Activated T-cell treated with anti-CD3 and anti-CD28 coated beads for 4 hours (primary cell): ENCODE measurements at places on chromosomes 16 and 17.

GRCh38 chr17:51813140-51813783, 345.3 kb downstream of the CA10 start:
- DNase-seq, result no peak

DNA sequence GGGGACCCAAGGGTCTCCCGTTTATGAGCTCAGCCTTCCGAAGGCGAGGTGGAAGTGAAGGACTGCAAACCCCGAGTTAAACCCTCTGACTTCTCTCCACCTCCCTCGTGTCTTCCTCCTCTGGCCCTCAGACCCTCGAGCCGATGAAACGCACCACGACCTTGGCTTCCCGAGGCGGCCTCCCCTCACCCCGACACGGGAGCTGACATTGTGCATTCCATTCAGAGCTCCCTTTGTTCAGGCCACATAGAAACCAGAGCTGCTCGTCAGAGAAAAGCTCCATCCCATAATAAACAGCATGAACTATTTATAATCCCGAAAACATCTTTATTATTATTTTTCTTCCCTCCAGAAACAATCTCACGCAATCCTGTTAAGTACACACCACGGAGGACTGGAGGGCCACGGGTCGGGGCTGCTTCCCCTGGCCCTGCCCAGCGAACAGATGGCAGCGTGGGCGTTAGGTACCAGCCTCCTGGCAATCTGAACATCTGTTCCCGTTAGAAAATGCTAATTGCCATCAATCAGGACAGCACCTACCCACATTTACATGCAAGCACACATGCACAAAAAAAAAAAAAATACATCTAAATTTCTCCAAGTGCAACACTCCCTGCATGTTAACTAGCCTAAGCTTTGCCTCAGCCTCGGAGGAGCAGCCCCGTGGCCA, 145.7 kb downstream of the RBFOX3 start:
- no peak for DNase-seq

GRCh38 chr16:72285728-72286127, 113.8 kb upstream of the PMFBP1 start:
- no peak for DNase-seq

- DNase-seq, result no peak
Observed at GRCh38 chr17:71110326-71110725, 941.0 kb downstream of the KCNJ2 start.

- DNase-seq, result no peak
Observed at GRCh38 chr17:74749279-74750038, 1.0 kb downstream of the NHERF1 start.

DNA sequence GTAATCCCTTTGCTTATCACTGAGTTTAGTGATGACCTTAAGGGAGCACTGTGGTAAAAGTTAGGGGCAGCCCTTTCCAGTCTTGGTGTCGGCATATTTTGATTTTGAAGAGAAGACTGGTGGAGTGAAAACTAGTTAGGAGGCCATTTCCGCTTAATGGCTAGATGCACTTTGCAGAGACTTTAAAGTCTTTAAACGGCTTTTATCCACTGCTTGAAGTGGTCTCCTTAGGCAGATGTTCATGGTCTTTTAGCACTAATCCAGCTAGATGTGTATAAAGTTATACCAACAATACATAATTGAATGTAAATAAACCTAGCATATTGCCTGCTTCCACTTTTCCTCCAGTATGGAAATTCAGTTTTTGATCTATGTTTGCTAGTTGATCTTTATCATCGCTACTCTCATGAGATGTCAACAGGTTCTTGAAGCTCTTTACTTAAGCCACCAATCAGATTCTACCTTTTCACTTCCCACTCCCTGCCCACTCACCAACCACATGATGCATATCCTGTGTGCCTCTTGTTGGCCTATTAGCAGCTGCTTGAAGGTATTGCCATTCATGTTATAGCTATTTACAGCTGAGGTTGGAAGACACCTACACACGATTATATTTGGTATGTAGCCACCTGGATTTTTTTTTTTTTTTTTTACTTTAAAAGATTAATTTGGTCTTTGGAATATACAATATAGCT, 132.0 kb downstream of the NLK start:
- peak; percentile 22 for DNase-seq

- no peak for DNase-seq
Observed at GRCh38 chr17:83191388-83192160, 112.2 kb downstream of the METRNL start.

DNA sequence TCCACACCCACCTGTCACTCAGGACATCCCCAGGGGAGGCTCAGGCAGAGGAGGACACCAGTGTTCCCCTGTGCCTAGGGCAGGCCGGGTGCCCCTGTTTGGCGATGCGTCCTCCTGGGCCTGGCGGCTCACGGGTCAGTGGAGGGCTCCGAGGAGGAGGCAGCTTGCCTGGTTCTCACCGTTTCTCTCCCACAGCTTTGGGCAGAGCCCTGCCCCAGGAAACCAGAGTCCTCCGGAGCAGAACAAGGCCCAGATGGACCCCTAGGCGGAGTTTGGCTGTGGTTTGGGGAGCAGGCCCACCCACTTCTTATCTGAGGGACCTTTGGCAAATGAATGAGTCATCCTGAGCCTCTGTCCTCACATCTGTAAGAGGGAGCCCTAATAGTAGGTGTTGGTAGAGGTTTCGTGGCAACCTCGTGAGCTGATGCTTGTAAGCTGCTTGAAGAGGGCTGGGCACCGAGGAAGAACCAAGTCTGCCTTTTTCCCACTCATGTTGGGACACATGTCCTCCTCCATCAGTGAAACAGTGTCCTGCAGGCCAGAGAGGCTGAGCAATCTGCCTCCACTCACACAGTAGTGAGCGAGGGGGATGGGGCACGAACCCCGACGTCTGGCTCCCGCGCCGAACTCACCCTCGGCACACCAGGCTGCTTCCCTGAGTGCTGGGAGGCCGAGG, 247.0 kb upstream of the CIBAR2 start:
- no peak for DNase-seq

- no peak for DNase-seq
Observed at GRCh38 chr17:36631022-36631421, 29.6 kb downstream of the MRM1 start.

- DNase-seq, result no peak
Observed at GRCh38 chr16:28166394-28167208, 45.2 kb downstream of the XPO6 start.

DNA sequence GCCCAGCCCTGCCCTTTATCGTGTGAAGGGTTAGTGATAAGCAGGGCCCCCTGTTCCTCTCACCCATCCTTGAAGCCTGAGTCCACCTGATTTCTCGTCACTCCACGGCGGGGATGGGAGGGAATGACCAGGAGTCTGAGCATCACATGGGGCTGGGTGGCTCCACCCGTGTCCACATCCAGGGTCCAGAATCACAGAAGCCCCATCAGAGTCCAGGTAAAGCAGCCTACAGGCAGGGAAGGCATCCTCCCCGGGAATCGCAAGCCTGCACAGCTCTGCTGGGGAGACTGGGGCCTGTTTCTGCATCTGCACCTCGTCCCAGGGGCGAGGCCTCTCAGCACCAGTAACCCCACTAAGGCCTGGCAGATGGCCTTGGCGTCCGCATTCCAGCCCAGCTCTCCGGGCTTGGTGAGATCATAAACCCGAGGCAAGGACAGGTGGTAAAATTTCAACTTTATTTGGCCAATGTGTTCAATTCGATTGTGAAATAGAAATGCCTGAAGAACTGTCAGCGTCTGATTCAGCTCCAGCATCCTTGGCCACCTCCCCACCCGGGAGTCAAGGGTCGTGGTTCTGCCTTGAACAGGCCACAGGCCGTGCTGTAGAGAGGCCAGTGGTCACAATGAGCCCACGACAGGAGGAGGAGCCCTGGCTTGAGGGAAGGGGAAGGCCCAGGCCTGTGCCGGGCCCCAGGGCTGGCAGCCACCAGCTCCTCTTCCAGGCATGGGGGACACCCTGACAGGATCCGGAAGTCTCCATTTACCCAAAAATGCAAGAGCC, 8.1 kb upstream of the PPP1R27 start:
- no peak for DNase-seq

- DNase-seq, result no peak
Observed at GRCh38 chr17:58278661-58279015, 2.1 kb downstream of the MPO start.

- no peak for DNase-seq
Observed at GRCh38 chr16:720447-720989, 428 bp upstream of the ANTKMT start.

DNA sequence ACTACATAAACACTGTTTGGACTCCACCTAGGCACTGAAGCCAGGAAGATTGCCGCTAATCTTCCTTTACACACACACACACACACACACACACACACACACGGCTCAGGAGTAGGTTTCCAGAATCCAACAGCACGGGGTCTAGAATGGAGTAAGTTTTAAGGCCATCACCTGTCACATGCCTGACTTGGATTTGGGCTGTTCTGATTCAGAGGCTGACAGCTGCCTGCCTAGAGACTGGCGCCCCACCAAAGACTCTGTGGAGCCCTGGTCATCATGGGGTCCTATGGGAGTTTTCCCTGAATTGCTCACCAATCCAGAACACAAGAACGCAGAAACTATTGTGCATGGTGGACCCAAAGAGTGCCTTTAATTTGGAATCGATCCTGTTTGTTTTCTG, 10.9 kb downstream of the CDRT4 start:
- no peak for DNase-seq

GRCh38 chr17:75720656-75721462, at the start of gene ITGB4:
ITGB4 (plus strand) TSS chr17:75721459; CDS start chr17:75724704, 3,245 bp downstream.
- DNase-seq, result peak; percentile 38

GRCh38 chr17:8315764-8316217, 5.8 kb downstream of the ARHGEF15 start:
- DNase-seq, result no peak

DNA sequence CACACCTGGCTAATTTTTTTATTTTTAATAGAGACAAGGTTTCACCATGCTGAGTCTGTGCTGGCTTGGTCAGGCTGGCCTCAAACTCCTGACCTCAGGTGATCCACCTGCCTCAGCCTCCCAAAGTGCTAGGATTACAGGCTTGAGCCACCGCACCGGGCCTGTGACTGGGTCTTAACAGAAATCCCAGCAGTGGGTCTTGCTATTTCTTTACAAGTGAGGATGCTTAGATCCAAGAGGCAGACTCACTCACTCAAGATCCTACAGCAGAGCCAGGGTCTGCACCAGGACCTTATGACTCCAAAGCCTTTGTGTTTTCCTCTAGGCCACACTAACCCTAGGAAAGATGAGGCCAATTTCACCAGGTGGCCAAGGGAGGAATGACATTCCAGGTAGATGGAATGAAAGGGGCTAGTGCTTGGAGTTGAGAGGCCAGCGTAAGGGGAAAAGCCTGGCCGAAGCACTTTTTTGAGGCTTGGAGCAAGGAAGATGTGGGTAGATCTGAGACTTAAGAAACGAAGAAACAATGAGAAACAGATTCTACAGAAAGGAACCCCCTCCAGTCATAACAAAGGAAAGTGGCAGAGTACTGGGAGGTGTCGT, 5.7 kb upstream of the STAT5A start:
- DNase-seq, result no peak

DNA sequence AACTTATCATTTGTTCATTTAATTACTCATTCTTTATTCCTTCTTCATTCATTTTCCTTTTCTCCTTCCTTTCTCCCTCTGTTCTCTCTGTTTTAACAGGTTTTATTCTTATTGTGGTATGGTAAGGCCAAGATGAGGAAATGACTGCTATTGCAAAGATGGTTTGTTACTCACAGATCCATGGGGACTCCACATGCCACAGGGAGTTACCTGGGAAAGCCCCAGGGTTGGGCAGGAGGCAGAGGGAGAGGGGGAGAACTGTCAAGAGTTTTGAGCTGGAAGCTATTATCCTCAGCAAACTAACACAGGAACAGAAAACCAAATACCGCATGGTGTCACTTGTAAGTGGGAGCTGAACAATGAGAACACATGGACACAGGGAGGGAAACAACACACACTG, 453.3 kb downstream of the WWOX start:
- no peak for DNase-seq

DNA sequence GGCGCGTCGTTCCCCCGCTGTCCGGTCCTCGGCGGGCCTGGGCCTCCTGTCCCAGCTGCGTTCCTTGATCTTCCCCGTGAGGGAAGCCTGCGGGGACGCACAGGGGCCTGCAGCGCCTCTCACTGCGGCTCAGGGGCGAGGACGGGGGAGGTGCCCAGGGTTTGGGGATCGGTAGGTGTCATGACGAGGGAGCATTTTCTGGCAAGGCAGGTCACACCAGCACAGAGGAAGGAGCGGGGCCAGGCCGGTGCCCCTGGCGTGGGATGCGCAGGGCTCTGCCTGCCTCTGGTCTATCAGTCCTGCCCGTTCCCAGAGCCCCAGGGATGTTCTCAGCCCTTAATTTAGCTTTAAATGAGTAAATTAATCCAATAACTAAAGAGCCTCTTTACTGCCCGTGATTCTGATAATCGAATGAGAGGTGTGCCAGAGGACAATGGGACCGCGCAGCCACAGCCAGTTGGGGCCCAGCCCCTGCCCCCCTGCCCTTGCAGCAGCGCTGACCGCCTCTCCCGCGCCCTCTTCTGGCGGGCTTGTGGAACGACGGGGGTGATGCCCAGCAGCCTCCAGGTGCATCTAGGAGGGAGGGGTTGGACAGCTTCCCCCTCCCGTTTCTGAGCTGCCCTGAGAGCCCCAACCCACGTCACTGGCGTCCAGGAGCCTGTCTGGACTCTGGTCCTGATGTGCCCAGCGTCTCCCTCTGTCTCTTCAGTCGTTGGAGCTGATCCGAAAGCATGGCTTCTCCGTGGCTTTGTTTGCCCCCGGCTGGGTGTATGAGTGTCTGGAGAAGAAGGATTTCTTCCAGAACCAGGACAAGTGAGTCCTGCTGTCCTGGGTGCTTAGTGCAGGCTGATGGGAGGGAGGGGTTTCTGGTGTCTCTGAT, 7.9 kb downstream of the ENGASE start:
- DNase-seq, result peak; percentile 36

DNA sequence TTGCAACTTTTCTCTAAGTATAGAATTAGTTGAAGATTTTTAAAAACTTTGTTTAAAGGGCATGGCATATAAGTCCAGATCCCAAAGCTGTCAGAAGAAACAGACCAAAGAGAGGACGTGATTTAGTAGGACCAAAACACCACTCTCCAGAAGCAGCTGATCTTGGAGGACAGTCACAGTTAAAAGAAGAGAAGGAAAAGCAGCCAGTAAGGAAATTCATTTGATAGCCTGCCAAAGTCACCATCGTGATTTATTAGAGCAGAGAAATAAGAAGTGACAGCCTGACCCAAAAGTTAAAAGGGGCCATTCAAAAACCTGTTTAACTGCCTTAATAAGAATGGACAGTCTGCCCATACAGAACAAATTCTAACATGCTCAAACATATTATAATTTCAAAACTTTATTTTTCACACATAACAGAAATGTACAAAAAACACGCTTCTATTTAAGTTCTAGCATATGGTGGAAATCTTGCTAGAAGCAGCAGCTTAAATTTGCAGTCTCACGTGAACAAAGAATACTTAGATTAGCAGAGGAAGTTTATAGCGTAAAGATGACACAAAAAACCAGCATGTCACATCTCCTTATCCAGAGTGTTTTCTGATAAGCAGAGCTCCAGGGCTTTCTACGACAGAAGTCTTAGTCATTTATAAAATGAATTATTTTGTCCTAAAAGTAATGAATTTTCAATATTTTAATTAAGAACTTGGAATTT, 37.2 kb downstream of the TXNDC11 start:
- no peak for DNase-seq

- DNase-seq, result peak; percentile 66
Observed at GRCh38 chr17:40480501-40481003, 20.9 kb downstream of the TNS4 start.
